ENCODE measurements at places on chromosomes 3 and 15.

DNA sequence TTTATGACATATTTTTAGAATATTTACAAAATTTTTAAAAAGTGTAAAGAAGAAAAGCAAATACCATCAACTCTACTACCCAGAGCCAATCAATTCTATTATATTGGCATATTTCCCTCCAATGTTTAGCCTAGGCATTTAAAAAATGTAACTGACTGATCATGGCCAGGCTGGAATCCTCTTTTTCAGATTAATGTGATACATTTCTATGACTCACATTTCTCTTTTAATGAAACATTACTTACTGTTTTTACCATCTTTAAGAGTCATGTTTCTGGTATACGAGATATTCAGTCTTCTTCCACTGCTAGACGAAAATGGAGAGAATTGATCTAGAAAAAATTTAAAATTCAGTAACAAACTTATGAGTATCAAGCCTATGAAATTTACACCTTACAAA is 53.4 kb upstream of the DCUN1D1 start:
- DNase-seq, result no peak

DNA sequence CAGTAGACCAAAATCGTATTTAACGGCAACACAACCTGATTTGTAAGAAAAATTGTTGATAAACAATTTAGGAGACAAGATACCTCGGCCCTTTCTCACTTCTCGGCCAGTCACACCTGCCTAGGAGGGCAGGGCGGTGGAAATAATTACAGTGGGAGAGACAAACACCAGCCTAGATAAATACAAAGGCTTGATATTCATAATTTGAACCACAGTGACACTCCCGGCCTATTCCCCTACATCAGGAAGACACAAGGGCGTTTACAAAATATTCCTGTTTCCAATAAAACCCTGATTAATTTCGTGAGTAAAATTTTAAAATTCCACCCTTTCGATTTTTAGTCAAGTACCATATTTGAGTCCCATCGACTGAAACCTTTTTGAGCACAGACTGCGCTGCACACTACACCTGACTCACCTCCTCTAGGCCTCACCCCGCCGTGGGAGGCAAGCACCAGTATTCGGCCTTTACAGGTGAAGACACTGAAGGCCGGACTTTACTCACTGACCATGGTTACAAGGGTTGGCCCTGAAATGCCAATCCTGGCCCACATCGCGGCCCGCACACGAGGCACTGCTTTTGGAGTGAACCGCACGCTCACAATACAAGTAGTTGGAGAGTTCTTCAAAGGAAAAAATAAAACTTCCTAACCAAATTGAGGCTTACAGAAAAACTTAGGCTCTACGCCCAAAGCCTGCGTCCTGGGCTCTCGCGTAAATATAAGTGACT is 794 bp downstream of the ARPP19 start:
- DNase-seq, result peak; percentile 72

DNA sequence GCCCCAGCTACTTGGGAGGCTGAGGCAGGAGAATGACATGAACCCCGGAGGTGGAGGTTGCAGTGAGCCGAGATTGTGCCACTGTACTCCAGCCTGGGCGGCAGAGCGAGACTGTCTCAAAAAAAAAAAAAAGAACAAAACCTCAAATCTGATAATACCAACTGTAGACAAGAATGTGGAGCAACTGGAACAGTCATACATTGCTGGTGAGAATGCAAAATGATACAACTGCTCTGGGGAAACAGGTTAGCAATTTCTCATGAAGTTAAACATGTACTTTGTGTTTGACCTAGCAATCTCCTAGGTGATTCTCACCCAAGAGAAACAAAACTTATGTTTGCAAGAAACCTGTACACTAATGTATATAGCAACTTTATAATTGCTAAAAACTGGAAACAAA is 4.4 kb upstream of the VHL start:
- DNase-seq, result peak; percentile 50

- no peak for DNase-seq
These were observed 112.7 kb downstream of the KLF13 start for GRCh38 chr15:31439328-31439727.

- no peak for DNase-seq
These were observed 88.7 kb downstream of the ARIH1 start for GRCh38 chr15:72562878-72563277.

DNA sequence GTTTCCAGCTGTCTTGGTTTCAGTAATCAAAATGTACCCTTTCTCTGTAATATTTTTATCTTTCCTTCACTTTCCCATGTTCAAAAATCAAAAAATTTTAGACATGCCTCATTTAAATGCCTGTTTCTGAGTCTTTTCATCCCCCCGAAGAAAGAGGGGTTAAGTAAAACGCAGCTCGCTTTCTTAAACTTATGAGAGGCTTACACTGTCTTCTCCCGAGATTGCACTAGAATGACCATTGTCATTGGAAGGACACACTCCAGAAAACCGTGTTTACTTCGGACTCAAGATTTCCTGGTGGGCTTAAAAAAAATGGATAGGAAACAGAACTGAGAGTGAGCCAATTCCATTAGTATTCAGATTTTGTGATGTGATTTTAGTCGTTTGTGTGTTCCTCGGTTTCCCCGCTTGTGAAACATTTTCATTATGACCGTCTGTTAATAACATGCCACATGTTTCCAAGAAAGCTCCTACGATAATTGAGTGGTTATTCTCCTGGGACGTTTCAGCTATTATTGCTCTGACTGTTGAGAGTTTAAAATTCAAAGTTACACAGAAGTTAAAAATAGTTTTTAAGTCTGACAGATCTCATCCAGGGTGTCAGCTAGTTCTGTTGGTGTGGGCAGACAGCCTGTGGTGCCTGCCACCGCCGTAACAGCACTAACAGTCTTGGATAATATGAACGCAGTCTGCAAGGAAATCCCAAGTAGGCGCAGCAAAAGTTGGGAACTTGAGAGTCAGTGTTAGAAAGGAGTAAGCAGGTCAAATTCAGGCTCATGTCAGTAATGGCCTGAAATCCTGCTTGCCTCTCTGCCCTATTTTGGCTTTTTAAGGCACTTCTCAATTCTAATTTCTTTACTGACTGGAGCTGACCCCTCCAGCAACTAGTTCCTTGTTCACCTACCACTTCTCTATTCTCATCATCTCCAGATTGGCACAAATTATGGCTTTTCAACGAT is 1.5 kb downstream of the CRYBG3 start:
- DNase-seq, result no peak

GRCh38 chr15:38536201-38536676 is 28.4 kb downstream of the RASGRP1 start:
- no peak for DNase-seq

DNA sequence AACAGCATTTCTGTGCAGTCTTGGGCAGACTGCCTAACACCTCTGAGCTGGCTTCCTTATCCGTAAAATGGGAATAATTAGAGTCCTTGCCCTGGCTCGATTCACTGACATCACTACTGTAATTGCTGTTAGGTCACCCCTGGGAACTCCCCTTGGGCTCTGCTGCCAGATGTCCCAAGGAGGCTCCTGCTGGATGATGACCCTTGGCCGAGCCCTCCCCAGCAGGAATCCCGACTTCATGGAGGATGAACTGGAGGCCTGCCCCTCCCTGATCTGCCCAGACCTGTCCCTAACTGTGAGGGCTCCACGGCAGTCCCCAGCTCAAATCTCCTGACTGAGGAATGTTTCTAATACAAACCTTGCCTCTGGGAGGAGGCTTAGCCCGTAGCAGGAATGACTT is 18.0 kb downstream of the ESYT3 start:
- DNase-seq, result no peak

- DNase-seq, result peak; percentile 50
These were observed 34.8 kb downstream of the RBPMS2 start for GRCh38 chr15:64740311-64741170.

- DNase-seq, result no peak
These were observed 82.3 kb downstream of the LRIG1 start for GRCh38 chr3:66418475-66418931.

DNA sequence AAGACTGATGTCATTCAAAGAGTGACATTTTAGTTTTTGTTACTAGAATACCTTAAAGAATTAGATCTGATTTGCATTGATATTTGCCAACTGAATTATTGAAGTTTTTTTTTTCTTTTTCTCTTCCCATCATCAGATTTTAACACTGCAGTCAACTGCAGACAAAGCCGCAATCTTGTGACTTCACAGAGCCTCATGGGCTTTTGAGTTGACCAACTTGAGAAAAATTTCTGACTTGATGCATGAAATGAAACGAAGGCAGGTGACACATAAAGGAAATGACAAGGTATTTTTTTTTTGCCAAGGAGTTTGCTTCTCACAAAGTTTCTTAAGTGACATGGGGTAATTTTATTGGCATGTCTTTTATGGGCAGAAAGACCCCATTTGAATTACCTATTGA is 383.7 kb downstream of the GAP43 start:
- no peak for DNase-seq

DNA sequence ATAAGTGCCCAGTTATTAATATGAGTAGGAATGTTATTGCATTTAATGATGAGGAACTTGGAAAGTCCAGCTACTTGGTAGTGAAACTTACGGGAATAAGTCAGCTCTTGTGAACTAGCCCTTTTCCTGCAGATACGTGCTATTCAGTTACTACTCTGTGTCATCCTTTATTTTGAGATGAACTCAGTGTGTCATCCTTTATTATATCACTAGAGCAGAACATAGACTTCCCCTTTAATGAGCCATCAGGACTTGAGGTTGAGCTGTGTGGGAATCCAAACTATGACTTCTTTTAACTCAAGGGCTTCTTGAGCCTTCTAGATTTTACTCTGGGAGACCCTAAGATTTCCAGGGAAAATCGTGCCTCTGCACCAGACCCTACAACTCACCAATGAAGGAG is 3.6 kb downstream of the ACTC1 start:
- DNase-seq, result no peak

DNA sequence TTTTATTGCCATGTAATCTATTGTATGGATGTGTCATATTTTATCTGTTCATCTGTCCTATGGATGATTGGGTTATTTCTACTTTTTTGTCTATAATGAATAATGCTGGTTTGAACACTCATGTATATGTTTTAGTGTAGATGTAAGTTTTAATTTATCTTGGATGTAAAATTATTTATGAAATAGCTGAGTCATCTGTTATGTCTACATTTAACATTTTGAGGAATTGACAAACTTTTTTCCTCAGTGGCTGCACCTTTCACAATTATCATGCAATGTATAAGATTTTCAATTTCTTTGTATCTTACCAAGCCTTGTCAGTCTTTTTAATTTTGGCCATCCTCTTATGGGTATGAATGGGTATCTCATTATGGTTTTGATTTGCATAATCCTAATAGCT is 666.4 kb downstream of the DIPK2A start:
- no peak for DNase-seq

DNA sequence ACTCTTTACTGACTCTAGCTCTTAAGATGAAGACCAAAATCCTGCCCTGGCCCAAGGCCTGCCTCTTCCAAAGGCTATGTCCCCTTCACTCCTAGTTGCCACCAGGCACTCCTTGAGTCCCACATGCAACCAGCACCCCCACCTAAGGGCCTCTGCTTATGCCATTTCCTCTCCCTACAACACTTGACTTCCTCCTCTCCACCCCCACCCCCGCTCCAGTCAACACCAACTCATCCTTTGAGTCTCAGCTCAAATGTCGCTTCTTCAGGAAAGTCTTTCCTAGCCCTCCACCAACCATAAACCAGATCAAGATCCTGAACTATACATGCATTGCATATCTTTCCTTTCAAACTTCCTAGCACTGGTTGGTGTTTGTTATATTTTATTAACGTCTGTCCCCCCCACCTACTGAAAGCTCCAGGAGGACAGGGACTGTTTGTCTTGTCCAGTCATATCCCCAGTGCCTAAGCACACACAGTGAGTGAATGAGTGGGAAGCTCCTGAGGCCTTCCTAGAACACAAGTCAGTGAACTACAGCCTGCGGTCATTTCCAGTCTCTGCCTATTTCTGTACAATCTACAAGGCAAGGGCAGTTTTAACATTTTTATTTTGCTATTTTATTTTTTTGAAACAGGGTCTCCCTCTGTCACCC is 7.3 kb downstream of the TBC1D2B start:
- DNase-seq, result no peak

- no peak for DNase-seq
These were observed 65.4 kb downstream of the RASGRF1 start for GRCh38 chr15:79025201-79025600.

- DNase-seq, result no peak
These were observed 119.2 kb upstream of the CMC1 start for GRCh38 chr3:28122227-28122626.

- no peak for DNase-seq
These were observed 48.3 kb upstream of the PRR23E start for GRCh38 chr3:127144631-127145030.

DNA sequence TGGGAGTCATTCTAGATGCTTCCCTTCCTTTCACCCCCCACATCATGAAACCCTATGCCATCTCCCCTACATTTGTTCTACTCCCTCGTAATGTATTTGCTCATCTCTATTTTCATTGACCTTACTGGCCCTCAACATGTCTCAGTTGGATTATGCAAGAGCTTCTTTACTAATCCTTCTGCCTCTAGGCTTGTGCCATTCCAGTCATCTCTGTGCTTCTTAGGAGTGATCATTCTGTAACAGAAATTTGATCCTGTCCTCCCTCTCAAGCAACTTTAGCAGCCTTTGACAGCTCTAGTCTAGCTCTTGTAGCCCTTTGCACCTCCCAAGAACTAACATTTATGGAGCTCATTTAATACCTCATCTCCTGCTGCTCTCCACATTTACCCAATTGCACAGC is 64.7 kb downstream of the ISL2 start:
- peak; percentile 11 for DNase-seq

- peak; percentile 30 for DNase-seq
These were observed 44.0 kb upstream of the HERC1 start for GRCh38 chr15:63877713-63878271.

- no peak for DNase-seq
These were observed 36.9 kb downstream of the GPR171 start for GRCh38 chr3:151166161-151166560.

DNA sequence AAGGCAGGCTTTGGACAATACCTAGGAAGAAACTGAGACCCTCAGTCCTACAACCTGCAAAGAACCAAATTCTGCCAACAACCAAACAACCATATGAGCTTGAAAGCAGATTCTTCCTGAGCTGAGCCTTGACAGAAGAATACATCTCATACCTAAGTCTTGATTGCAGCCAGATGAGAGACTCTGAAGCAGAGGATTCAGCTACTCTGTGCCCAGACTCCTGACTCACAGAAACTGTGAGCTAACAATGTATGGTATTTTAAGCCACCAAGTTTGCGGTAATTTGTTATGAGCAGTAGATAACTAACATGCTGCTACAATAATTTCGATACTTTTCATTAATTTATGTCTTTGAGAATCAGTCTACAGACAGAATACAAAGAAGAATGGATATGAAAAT is 325.1 kb upstream of the CBLB start:
- DNase-seq, result peak; percentile 2

DNA sequence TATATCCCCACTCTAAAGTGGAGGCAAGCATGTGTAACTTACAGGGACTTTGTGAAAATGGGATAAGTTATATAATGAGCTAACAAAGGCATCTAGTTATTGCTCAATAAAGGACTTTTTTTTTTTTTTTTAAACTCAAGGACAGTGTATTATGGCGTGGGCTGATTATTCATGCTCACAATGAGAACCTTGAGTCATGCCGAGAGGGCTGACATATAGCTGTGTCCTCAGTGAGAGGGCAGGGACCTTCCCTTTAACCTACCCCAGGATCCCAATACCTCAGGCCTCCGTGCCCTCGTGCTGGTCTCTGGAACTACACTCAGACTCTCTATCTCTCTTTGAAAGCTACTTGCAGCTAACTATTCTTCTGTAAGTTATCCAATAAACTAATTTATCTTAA is 319.9 kb upstream of the ICE2 start:
- DNase-seq, result peak; percentile 72
